ENCODE measurements at places on chromosomes 16 and 17. TPM values are rescaled to one million over a fixed set of nuclear protein-coding genes. Genes with fewer than 3 reads are reported as not detected.

Gene ALOX15
- total RNA-seq = 0.89 TPM

Gene WRAP53
- 6.7 TPM for total RNA-seq

Gene CCL15
- total RNA-seq = not detected

Gene RNU2-1
- total RNA-seq = 5,555 TPM

Gene SPATA32
- not detected for total RNA-seq

Gene ROGDI
- 132 TPM for total RNA-seq

Gene PRDM7
- not detected for total RNA-seq

Gene KRT222
- 35.0 TPM for total RNA-seq

Gene HEATR9
- not detected for total RNA-seq

Gene EVPLL
- total RNA-seq = not detected

Gene MYL4
- 0.56 TPM for total RNA-seq

Gene GINS2
- 3.2 TPM for total RNA-seq

Gene CFAP97D1
- 0.18 TPM for total RNA-seq

Gene KCTD19
- not detected for total RNA-seq

Gene CCL14
- total RNA-seq = not detected

Gene INPP5K
- total RNA-seq = 42.4 TPM

Gene SPNS2
- 65.7 TPM for total RNA-seq

Gene ORAI3
- total RNA-seq = 9.2 TPM

Gene KIF2B
- total RNA-seq = not detected

Gene GSG1L
- 7.1 TPM for total RNA-seq

Gene GJD3
- total RNA-seq = not detected

Gene CDH11
- total RNA-seq = 62.3 TPM

Gene RASD1
- 88.6 TPM for total RNA-seq

Gene TBX2
- total RNA-seq = 8.1 TPM

Gene CPHXL2
- total RNA-seq = not detected

Gene NPIPA5
- 40.4 TPM for total RNA-seq

Gene CLEC3A
- total RNA-seq = not detected

Gene CCL17
- not detected for total RNA-seq

Gene ZNF385C
- total RNA-seq = 1.7 TPM

Gene DHRS11
- total RNA-seq = 43.5 TPM

Gene TP53TG3F
- total RNA-seq = not detected

Gene KCNH4
- 0.95 TPM for total RNA-seq

Gene PMP22
- 130 TPM for total RNA-seq

Gene GRIN2C
- total RNA-seq = 18.8 TPM

Gene KRTAP17-1
- total RNA-seq = not detected

Gene IL34
- 22.2 TPM for total RNA-seq

Gene ARSG
- total RNA-seq = 19.0 TPM

Gene ALOX12B
- total RNA-seq = not detected

Gene BCO1
- 0.58 TPM for total RNA-seq

Gene RNFT1
- 15.0 TPM for total RNA-seq

Gene MRPL38
- total RNA-seq = 84.4 TPM

Gene KRTAP9-4
- total RNA-seq = not detected

Gene CHST4
- 0.40 TPM for total RNA-seq

Gene SLC6A4
- total RNA-seq = not detected

Gene GAS7
- total RNA-seq = 362 TPM

Gene KRT25
- not detected for total RNA-seq

Gene CAVIN1
- 21.4 TPM for total RNA-seq

Gene TAF1C
- total RNA-seq = 52.0 TPM

Gene RNF43
- 2.9 TPM for total RNA-seq

Gene KLHL10
- total RNA-seq = not detected

Gene TP53TG3E
- total RNA-seq = not detected

Gene PRSS36
- 1.3 TPM for total RNA-seq

Gene C16orf86
- 5.4 TPM for total RNA-seq

Gene CHD9NB
- total RNA-seq = not detected

Gene SLC5A10
- total RNA-seq = not detected

Gene MED9
- 28.5 TPM for total RNA-seq
